ENCODE measurements at places on chromosomes 7 and 10. TPM values are rescaled to one million over a fixed set of nuclear protein-coding genes. Genes with fewer than 3 reads are reported as not detected.

GPR37 gene
- total RNA-seq = 0.87 TPM

OR2AE1 gene
- total RNA-seq = not detected

DNA sequence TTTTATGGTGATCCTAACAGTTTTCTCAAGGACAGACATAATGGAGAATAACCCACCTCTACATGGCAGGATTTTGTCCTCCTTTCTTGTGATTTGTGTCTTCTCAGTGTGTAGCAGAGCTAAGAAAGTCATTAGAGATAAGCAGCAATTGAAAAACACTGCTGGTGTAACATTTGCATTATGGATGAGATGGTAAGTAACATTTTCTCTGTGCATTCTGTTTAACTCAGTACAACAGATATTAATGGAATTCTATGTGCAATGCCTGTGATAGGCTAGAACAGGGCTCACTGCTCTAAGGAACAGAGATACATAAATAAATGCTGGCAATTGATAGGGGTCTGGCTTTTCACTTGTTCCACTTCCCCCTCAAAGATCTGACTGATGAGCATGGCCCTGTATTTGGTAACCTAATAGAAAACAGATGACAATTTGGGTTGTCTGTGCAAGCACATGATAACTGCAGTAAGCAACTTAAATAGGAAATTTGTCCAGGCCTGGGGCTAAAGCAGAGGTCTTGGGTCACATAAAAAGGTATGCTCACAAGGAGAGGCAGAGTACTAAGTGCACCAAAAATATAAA, 560.3 kb upstream of the POM121L12 start:
- no peaks in the 10 kb centered on the region for H3K36me3 ChIP-seq
- no peaks in the 10 kb centered on the region for H3K27me3 ChIP-seq
- no peak overlapping the region for H3K4me3 ChIP-seq

DNA sequence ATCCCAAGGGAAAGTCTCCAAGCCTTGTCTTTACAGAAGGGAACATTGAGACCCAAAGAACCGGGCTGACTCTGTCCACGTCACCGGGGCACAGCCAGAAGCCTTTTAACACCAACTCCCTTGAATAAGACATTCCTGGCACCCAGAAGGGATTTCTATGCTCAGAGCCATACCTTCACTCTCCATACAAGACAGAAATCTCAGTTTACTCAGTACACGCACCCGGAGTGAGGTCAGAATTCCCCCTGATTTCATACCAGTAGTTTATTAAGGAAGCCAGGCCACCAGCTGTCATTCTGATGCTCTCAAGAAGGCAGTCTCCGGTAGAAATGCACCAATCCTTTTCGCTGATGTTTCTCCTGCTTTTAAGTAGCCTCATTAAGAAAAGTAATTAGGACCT, 134.2 kb upstream of the KCNMA1 start:
- H3K36me3 ChIP-seq = no peaks in the 10 kb centered on the region
- no peak overlapping the region for H3K27ac ChIP-seq
- no peak for DNase-seq
- H3K27me3 ChIP-seq = no peaks in the 10 kb centered on the region

DNA sequence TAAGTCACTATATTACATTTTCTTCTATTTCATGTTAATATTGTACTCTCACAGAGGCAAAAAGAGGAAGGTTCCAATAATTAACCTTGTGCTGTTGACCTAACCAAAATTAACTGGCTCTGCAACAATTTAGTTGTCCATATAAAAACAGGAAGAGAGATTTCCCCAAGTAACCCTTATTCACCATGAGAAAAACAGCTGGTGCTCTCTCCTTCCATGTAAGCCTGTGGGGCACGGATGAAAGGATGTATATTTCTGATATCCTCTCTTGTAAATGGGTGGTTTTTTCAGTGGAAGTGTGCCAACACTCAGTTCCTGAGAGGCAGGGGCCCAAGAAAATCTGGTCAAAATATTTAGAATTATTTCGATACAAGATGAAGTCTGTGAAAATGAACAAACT, 358.1 kb downstream of the CRPPA start:
- H3K27ac ChIP-seq = no peak overlapping the region
- H3K4me3 ChIP-seq = no peak overlapping the region

C10orf53 gene
- not detected for total RNA-seq

PSD gene
- 5.1 TPM for total RNA-seq

DNA sequence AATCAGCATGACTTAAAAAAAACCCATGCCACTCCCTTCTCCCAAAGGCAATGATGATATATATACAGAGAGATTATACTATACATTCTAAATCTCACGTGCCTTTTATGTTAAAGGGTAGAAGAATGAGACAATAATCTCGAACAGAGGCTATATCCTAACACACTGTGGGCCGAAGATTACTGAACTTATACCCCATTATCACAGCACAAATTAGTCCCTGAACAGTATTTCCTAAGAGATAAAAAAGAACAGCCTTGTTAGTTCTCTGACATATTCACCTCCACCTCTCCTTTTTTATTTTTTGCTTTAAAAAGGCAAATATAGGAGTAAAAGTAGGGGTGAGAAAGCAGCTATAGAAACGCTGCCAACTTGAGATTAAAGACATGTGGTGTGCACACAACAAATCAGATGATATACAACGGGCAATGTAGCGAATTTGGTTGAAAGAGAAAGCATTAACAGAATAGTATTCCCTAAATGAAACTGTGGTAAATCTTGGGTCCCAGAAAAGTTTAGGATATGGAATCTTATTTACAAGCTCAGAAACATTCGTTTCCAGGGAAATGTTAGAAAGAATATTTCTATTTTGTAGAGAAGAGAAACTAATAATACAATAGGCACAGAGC, 69.5 kb downstream of the JMJD1C start:
- no peak overlapping the region for H3K4me3 ChIP-seq
- no peak for DNase-seq
- H3K4me1 ChIP-seq = no peaks in the 10 kb centered on the region
- no peak overlapping the region for H3K27ac ChIP-seq

DNA sequence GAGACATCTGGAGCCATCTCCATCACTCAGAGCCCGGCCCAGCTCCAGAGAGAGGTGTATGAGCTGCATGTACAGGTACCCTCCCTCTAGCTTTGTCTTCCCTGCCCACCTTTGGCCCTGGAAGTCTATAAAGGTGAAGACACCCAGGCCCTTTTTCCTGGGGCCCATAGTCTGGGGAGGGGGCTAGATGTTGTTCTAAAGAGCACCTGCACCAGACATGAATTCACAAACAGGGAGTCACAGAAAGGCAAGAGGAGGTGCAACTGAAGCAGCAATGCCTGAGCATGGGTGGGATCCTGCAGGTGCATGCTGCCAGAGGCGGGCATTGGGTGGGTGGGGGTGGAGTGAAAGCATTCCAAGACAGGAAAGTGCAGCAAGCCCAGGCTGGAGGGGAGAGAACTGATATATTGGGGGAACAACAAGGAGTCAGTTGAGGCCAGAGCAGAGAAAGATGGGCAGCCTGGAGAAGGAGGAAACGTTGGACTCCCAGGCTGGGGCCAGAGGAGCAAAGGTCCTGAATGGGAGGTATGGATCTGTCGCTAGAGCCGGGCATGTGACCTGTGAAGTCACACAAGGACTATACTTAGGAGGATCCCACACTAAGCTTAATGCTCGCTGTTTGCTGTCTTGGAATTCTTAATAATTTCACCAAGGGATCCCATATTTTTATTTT, 11.7 kb downstream of the CDHR1 start:
- H3K36me3 ChIP-seq = no peaks in the 10 kb centered on the region
- no peak overlapping the region for H3K27ac ChIP-seq
- H3K4me3 ChIP-seq = no peak overlapping the region
- no peak for DNase-seq

- no peaks in the 10 kb centered on the region for H3K36me3 ChIP-seq
- H3K4me1 ChIP-seq = no peaks in the 10 kb centered on the region
- no peaks in the 10 kb centered on the region for H3K27me3 ChIP-seq
- DNase-seq = no peak
- no peak overlapping the region for H3K27ac ChIP-seq
- no peak overlapping the region for H3K4me3 ChIP-seq
Measured at GRCh38 chr7:76133164-76133775, 68.4 kb upstream of the SRRM3 start.

- no peak overlapping the region for H3K27ac ChIP-seq
- H3K36me3 ChIP-seq = peaks cover 3% of the 10 kb centered on the region
- peaks cover 3% of the 10 kb centered on the region for H3K4me1 ChIP-seq
- H3K4me3 ChIP-seq = no peak overlapping the region
Measured at GRCh38 chr7:30019387-30019786, 7.1 kb downstream of the FKBP14 start.

DNA sequence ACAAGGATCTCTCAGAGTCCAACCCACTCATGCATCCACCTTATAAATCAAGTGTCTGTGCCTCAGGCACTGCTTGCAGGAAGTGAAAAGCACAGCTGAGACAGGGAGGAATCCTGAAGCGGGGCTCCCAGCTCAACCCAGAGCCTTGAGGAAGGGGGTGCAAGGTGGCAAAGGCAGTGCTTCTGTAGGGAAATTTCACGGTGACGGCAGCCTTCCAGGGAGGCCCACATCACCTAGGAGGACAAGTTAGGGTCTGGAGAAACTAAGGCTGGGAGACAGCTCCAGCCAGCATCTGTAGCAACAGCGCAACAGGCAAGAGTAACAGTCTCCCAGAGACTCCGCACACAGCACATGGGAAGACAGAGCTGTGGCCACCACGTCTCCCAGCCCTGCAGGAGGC, 2.7 kb downstream of the AOC1 start:
- no peaks in the 10 kb centered on the region for H3K4me1 ChIP-seq
- no peaks in the 10 kb centered on the region for H3K36me3 ChIP-seq
- H3K27ac ChIP-seq = no peak overlapping the region
- DNase-seq = no peak
- no peak overlapping the region for H3K4me3 ChIP-seq

RNF133 gene
- total RNA-seq = 1.3 TPM

GRCh38 chr7:77570330-77571011, 33.4 kb downstream of the PTPN12 start:
- no peaks in the 10 kb centered on the region for H3K36me3 ChIP-seq
- H3K27me3 ChIP-seq = no peaks in the 10 kb centered on the region
- H3K4me1 ChIP-seq = peaks cover 5% of the 10 kb centered on the region
- no peak overlapping the region for H3K4me3 ChIP-seq
- no peak for DNase-seq
- no peak overlapping the region for H3K27ac ChIP-seq

DNA sequence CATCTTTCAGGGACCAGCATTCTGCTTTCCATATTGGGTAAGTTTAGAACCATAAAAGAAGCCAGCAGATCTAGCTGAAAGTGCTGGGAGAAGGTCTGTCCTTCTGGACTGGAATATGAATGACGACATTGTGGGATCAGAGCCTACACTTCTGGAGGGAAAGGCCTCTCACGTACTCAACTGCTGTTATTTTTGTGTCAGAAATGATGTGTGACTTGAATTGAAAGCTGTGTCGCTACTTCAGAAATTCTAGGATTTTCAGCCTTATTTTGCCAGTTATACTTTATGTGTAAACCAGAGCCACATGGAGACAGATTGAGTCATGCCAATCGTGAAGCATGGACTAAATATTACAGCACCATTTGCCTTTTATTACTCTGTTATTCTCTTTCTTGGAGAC, 231.0 kb downstream of the KIAA1217 start:
- no peaks in the 10 kb centered on the region for H3K27me3 ChIP-seq
- no peaks in the 10 kb centered on the region for H3K36me3 ChIP-seq
- H3K4me1 ChIP-seq = no peaks in the 10 kb centered on the region
- DNase-seq = no peak
- no peak overlapping the region for H3K27ac ChIP-seq
- no peak overlapping the region for H3K4me3 ChIP-seq

NACAD gene
- total RNA-seq = 0.35 TPM

DNA sequence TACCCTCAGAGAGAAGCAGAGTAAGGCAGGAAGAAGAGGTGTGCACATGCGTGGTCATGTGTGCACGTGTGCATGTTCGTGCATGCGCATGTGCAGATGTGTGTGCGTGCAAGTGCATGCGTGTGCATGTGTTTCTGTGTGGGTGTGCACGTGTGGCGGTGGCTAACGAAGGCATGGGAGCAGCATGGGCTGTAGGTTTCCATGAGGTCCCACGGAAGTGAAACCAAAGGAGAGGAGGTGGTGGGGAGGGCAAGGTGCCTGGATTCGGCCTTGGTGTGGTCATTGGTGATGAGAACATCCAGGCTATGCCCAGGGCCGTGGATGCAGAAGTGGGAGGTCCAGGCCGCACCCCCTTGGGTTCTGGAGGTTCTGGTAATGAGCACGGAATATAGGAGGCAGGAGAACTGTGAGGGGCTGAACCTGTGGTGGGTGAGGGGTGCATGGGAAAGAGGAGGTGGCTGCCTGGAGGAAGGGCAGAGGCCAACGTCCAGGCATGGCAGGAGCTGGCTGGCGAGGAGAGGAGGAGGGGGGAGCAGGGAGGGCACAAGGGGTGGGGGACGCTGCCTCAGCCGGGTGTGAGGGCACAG, 2.4 kb upstream of the INPP5A start:
- no peaks in the 10 kb centered on the region for H3K27me3 ChIP-seq
- H3K36me3 ChIP-seq = no peaks in the 10 kb centered on the region
- peaks cover 22% of the 10 kb centered on the region for H3K4me1 ChIP-seq
- H3K27ac ChIP-seq = no peak overlapping the region
- no peak for DNase-seq

DNA sequence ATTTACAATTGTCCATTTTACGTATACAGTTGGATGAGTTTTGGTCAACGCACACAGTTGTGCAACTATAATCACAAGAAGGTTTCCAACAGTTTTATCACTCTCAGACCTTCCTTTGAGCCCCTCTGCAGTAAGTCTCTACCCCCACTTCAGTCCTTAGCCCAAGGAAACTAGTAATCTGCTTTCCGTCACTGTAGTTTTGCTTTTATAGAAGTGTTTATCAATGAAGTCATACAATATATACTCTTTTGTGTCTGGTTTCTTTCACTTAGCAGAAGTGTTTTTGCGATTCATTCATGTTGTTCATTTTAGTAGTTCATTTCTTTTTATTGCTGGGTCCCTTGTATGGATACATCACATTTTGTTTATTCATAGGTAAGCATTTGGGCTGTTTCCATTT, 92.9 kb upstream of the PIP4K2A start:
- H3K27ac ChIP-seq = no peak overlapping the region
- no peaks in the 10 kb centered on the region for H3K36me3 ChIP-seq
- no peaks in the 10 kb centered on the region for H3K27me3 ChIP-seq
- H3K4me1 ChIP-seq = no peaks in the 10 kb centered on the region
- H3K4me3 ChIP-seq = no peak overlapping the region
- DNase-seq = no peak

AGR2 gene
- total RNA-seq = 31.5 TPM

DDC gene
- total RNA-seq = 4.2 TPM

BMPER gene
- total RNA-seq = 0.14 TPM

DNA sequence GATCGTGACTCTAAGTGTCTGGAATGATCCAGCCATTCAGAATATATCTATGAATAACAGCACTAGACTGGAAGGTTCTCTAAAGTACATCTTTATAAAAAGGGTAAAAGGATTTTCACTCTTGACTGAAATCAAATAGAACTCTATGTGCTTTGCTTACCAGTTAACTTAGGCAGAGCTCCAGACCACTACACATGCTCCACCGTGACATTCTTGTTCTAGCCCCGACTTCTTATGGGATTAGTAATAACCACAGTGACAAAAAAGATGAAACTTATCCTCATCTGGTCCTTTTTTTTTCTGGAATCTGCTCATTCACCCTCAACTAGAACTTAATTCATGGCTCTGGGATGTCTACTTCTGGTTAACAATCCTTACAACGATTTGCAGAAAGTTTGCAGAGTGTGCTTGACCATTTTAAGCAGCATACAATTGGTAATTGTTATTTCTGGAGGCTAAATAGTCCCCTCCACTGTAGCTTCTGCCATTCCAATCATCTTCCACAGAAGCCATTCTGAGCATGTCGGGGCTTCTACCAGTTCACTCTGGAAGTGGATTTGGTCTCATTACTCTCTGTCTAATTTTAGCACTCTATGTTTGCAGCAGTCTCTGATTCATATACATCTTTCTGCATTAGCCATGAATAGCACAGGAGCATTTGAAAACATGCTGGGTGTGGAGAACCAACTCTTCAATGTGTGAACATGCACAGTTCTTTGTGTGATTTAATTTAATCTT, 163.7 kb upstream of the CDC14C start:
- H3K27ac ChIP-seq = no peak overlapping the region
- no peak for DNase-seq
- no peaks in the 10 kb centered on the region for H3K4me1 ChIP-seq

CHN2 gene
- 24.1 TPM for total RNA-seq
